ENCODE measurements at places on chromosomes 5 and 9.

- DNase-seq, result no peak
Measured at GRCh38 chr9:137278061-137278701, 655 bp downstream of the TOR4A start.

GRCh38 chr9:121692606-121693387 lies 41.4 kb downstream of the DAB2IP start:
- no peak for DNase-seq

DNA sequence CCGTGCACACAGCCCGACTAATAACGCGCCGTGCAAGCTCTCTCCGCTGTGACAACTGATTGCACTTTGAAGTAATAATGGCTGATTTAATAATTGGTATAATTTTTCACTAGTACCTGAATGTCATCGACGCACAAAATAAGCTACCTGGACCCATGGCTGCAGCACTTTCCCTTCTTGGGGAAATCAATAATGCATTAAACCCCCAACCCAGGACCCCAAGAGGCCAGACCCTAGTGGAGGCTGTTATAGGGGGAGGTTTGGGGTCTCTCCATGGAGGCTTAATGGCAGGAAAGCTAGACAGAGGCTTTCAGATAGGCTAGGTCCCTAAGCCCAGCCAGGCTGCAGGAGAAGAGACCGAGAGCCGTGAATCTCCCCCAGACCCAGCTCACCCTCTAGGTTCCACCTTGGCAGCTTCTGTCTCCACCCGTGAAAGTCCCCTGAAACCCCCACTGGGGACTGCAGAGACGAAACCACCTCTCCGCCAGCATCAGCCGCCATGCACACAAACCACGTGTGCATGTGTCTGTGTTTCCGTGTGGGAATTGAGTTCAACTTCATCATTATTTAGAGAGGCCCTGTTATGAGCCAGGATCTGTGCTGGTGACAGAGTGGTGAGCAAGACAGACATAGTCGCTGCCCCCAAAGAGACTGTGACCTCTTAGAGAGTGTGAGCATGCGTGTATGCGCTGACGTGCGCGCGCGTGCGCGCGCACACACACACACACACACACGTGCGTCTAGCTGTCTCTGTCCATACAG lies 168.6 kb upstream of the MVB12B start:
- DNase-seq, result no peak

DNA sequence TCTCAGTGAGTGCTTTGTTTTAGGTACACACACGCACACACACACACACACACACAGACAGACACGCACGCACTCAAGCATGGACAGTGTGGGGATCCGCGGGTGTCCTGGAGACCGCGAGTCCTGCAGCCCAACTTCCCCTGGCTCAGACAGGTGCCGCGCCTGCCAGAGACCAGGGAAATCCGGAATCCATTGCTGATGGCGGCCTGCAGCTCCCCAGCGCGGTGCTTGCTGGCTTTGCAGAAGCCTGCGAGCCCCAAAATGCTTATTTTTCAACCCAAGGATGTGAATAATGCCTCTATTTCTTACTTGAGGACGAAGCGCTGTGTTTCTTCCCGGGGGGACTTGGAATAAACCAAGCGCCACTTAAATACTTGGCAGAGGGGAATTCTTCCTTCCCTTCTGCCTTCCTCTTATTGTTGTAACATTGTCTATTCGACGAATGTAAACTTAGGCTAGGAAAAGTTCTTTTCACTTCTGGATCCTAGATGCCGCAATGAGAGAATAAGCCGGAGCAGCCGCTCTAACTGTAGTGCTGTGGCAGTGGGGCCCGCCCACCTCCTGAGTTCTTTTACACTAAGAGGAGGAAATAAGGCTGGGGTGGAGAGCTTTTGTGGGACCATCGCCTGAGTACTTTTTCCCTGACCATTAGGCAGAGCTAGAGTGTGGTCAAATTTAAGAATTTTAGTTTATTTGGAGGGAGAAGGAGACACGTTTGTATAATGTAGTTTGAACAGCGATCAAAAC lies 802 bp downstream of the ITGA2 start:
- DNase-seq, result peak; percentile 49

- DNase-seq, result peak; percentile 97
Measured at GRCh38 chr5:144369006-144369405, 198.3 kb downstream of the KCTD16 start.

DNA sequence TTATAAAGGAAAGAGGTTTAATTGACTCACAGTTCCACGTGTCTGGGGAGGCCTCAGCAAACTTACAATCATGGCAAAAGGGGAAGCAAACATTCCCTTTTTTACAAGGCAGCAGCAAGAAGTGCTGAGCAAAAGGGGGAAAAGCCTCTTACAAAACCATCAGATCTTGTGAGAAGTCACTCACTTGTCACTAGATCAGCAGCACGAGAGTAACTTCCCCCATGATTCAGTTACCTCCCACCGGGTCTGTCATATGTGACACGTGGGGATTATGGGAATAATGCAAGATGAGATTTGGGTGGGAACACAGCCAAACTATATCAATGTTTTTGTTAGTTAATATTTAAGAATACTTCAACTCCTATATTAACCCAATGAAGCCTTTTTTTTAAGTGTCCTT lies 275.2 kb upstream of the CDH9 start:
- DNase-seq, result no peak

- DNase-seq, result no peak
Measured at GRCh38 chr5:154547551-154547950, 69.5 kb upstream of the HAND1 start.

GRCh38 chr9:132733260-132733815 lies 63.1 kb downstream of the GTF3C4 start:
- DNase-seq, result peak; percentile 29

DNA sequence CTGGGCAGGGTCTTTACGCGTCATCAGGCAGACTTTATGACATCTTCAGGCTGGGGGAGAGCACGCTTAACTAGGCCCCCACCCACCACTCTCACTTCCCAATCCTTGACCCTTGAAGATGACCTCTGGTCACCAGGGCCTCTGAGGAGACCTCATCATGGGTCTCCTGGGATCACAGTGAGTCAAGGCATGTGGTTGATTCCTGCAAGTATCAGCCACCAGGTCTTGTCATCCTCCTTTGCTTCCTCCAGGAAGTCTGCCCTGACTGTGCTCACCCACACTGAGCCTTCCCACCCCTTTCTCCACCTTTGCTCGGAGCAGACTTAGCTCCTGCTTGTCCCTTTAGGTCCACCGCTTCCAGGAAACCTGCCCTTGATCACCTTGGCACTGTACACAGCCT lies 17.3 kb downstream of the ODF2 start:
- no peak for DNase-seq

DNA sequence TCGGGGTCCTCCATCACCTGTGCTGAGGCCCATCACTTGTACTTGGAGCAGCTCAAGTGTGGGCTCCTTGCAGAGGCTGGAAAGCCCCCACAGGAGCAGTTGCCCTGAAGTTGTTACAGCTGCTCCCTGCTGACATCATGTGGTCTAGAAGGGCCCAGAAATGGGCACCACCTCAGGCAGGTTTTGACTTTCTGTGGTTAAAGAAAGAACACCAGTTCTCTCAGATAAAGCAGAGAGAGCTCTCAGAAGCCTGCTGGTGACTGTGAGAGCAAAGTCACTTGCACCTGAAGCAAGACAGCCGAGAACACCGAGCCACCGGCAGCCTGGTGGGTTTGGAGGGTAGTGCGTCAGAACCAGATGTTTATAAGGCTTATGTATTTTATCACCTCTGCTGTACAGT lies 70.4 kb downstream of the MVB12B start:
- DNase-seq, result no peak

DNA sequence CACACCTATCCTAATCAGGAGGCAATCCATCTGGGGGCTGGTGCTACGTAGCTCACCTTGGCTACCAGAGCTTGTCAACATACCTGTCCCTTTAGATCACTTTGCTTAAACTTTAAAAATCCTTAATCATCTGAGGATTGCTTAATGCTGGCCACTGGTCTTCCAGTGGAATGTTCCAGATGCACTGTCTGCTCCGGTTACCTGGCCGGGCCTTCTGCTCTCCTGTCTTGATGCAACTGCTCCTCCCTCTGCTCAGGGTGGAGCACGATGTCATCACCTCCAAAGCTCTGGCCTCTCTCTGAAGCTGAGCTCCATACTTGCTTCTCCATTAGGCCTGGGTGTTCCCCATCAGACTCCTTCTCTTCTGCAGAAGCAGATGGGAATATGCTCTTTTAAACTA lies 106.5 kb upstream of the OTULINL start:
- no peak for DNase-seq

DNA sequence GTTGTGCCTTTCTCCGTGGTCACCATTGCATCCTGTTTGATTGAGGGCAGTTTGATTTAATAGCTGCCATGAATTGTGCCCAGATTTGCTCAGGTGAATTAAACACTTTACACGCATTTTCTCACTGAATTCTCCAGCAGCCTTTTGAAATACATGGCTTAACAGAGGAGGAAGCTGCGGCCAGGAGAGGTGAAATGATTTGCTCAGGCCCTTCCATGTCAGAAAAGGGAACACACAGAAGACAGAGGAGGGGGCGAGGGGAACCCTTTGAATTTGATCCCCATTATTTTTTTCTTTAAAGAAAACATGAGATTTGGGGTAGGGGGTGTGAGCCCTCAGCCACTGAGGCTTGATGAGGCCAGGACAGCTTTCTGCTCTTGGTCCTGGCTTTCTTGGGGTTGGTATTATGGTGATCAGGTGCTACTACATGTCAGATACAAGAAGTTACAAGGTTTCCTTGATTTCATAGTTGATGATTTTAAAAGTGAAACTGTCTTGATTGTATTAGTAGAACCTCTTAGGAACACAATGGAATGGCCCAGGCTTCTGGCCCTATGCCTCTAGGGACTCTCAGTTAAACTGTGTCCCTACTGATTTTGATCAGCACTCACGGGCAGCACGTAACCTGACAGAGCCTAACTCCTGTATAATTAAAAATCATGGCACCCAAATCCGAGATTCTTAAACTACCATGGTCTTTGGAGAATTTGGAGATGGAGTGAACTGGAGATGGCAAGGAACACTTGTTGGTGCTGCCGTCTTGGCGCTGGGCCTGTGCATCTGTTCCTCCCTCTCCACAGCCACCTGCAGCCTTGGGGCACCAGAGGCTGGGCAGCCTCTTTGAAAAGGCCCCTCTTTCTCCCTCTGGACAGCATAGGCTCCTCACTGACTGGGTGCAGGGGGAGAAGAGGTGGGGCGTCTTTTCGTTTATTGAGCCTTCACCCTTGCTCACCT lies 107.9 kb downstream of the TRIO start:
- DNase-seq, result peak; percentile 82

GRCh38 chr9:114011313-114011712 lies 66.8 kb downstream of the AMBP start:
- no peak for DNase-seq

DNA sequence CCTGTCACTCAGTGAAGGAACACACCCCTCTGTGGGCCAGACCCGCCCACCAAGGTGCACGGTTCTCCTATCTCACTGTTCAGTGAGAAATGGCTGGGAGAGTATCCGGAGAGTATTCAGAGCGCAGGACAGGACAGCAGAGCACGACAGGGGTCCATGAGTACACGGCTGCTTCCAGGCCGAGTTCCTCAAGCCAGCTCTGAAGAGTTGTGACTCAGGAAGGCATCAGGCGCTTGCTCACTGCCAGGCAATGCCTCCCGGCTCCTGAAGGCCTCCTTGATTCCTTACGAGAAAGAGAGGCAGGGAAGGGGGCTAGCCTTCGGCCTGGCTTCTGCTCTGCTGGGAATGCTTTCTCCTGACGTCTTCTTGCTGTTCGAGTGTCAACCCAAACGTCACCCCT lies 132.1 kb upstream of the PPP1R26 start:
- DNase-seq, result no peak

GRCh38 chr5:197892-198489 lies 6.7 kb downstream of the LRRC14B start:
- no peak for DNase-seq

DNA sequence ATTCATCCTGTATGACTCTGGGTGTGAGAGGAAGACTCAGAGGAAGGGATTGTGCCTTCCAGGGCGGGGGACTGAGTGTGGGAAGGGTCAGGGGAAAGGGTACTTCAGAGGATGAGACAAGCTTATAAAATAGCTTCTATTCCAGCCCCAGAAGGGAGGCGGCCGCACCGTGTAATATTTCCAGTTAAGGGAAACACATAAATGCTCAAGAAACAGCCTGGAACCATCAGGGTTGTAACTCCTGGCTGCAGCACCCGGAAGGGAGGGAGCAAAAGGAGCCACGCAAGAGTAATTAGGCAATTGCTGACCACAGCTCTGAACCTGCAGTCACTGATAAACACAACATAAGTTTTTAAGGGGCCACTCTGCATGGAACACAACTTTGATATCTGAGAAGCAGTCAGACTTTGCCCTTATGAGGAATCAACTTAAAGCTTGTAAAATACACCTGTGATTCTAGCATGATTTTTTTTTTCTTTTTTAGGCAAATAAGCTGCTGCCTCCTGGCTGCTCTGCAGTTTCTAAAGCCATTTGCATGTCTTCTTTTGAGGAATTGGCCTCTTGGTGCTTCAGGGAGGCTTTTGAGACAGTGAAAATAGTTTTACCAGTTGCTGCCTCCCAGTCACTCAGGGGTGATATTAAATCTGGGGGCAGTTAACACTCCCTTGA lies 382.7 kb downstream of the ENC1 start:
- DNase-seq, result peak; percentile 64

DNA sequence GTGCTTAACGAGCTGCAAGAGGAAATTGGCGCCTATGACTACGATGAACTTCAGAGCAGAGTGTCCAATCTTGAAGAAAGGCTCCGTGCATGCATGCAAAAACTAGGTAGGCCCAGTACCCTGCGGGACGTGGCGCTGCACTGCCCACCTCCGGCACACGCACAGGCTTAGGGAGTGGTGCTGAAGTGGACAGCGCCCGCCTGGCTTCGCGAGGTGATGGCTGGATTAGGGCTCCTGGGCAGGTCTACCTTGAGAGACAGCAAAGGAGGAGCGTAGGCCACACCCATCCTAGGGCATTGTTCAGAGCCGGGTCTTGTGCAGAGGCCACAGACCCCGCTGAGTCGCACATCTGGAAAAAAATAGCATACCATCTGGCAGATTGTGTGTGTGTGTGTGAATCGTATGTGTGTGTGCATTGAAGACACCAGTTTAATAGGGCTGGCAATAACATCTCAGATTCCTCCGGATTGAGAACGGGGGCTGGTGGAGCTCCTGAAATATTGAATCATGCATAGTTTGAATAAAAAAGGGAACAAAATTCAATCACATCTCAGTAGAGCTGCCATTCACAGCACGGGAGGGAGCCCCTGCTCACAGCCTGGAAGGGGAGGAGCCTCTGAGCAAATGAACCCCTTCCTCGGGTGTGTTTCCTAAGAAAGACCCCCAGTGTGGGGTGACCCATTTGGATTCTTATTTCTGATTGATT lies 11.1 kb downstream of the OLFM1 start:
- DNase-seq, result peak; percentile 68

DNA sequence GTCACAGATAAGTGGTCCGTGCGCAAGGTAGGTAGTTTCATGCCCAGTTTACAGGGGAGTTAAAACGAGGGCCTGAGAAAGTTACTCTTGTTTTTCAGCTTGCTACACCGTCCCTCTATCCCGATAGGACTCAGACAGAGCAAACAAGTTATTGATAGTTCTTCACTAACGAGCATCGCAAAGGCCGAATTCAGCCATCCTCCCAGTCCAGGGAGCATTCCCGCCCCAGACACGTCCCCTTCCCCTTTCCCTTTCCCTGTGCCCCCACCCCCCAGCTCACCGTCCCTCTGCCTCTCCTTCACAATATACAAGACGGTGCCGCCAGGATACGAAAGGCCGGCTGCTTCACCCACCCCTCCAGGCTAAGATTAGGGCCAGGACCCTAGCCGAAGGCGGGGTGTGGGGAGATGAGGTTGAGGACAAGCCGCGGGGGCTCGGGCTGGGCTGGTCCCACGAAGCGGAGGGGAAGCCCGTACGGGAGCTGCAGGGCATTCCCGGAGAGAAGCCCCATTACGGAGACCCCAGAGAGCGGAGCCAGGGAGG lies 599 bp downstream of the KIAA1191 start:
- no peak for DNase-seq

GRCh38 chr5:40991168-40991980 lies 79.8 kb downstream of the MROH2B start:
- no peak for DNase-seq

GRCh38 chr9:90842996-90843395 lies 41.4 kb downstream of the SYK start:
- DNase-seq, result no peak
